ENCODE measurements at places on chromosomes 11 and 22.

GRCh38 chr11:46981436-46981835, 44.9 kb downstream of the CSTPP1 start:
- no peak for DNase-seq

DNA sequence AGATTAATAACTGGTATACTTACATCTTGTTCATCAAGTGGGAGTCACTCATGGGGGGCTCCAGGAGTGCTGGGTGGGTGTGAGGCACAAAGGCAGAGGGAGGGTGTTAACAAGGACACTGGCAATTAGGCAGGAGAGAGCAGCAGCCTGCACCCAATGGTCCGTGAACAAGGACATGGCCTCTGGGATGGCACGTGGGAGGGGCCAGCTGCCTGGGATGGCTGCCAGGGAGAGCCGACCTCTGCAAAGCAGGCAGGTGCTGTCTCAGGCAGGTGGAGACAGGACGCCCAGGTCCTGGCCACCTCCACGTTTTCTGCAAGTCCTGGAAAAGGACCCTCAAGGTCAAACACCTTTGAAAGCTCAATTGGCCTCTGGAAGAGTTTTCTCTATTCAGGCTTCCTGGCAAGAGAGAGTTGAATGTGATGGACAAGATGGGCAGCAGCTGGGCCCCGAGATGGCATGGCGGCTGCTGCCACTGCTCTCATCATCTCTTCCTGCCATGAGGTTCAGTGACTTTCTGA, 257.1 kb downstream of the BUD13 start:
- DNase-seq: no peak

- DNase-seq: no peak
Observed at GRCh38 chr11:102712137-102712536, 6.6 kb upstream of the MMP27 start.

DNA sequence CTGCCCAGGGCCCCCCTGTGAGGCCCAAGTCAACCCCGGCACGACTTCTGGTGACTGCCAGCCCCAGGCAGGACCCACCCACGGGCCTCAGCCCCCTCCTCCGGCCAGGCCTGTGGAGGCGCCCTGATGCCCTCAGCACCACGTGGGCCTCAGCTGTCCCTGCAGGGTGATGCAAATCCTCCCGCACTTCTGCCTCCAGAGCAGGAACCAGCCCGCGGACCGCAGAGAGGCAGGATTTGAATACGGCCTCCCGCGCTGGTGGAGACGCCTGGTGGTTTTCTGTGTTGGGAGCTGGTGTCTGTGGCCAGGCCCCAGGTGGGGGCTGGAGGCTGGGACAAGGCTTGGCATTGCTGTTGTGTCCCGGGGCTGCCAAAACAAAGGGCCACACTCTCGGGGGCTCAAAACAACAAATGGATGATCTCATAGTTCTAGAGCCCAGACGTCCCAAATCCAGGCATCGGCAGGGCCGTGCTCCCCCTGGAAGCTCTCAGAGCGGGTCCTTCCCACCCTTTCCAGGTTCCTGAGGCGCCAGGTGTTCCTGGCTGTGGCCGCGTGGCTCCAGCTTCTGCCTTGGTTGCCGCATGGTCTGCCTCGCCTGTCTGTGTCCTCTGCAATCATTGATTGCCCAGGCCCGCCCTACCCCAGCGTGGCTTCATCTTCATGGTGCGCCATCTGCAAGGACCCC, 19.4 kb downstream of the TRPM5 start:
- no peak for DNase-seq

- no peak for DNase-seq
Observed at GRCh38 chr11:56333156-56333555, 12.7 kb upstream of the OR8K1 start.

- DNase-seq: no peak
Observed at GRCh38 chr11:47003180-47003877, 66.8 kb downstream of the CSTPP1 start.

DNA sequence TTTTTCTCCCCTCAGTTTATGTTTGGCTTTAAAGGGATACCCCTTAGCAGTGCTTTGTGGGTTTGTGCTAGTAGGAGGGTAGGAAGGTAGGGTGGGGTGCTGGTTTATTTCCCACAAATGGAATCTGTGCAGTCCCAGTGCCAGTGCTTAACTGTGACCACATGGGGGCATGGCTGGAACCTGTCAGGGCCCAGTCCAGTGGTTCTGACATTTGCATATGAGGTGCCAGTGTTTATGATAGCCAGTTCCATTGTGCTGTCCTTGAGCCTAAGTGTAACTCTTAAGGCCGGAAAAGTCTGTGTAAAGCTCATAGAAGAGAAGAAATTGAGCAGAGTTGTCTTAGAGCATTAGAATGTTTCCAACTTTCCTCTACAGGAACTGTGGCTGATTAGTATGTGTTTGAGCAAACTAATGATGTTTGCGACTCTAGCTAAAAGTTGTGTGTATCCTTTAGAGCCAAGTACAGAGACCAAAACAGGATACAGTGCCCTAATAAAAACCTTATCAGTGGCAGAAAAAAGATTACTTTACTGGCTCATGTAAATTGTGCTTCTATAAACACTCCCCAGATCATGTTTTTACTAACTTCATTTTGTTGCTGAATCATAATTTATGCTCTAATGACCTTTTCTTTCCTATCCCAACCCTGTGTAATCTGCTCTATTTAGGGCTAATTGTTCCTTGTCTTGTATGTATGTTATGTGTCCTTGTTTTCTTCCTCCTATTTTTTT, 38.1 kb downstream of the DIXDC1 start:
- no peak for DNase-seq

GRCh38 chr22:39383841-39384625, 15.5 kb upstream of the TAB1 start:
- DNase-seq: no peak

GRCh38 chr11:93719310-93719709, 22.0 kb downstream of the TAF1D start:
- no peak for DNase-seq

DNA sequence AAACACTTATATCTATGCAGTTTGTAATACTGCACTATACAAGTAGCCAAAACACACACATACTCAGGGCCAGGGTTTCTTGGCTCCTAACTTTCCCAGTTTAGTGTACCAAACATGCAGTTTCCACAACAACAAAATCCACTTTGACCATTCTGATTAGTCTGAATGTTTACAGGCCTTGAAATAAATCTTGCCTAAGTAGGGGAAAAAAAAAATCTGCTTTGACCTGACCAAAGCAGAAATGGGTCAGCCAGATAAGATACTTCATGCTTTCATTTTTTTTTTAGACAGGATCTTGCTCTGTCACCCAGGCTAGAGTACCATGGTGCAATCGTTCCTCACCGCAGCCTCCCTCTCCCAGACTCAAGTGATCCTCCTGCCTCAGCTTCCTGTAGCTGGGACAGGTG, 10.1 kb downstream of the PRR14L start:
- no peak for DNase-seq

- DNase-seq: no peak
Observed at GRCh38 chr11:35334385-35335090, 84.8 kb downstream of the SLC1A2 start.

All from stimulated activated CD8-positive, alpha-beta memory T cell treated with anti-CD3 and anti-CD28 coated beads, Interleukin-7, amount 100 ng/mL, for 1 hour (primary cell).